ENCODE measurements at places on chromosomes 3 and 15.
A peak's percentile ranks its signal among the peaks of the same experiment; 100 is the strongest.

DNA sequence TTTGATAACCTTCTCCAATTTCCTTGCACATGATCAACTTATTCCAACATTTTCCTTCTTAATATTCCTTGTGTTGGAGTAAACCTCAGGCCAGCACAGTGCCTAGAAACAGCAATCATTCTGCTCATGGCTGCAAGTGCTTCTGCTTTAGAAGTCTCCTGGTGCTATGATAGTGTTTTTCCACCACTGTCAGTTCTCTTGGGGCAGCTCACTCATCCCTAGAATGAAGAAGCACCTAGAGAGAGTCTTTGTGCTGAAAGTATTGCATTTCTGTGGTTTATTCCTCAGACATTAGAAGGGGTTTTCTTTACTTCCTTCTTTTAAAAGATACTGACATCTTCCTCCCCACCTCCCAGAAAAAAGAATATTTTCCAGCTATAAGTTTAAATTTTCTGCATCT lies 183.5 kb downstream of the RYR3 start:
- no peak for DNase-seq

DNA sequence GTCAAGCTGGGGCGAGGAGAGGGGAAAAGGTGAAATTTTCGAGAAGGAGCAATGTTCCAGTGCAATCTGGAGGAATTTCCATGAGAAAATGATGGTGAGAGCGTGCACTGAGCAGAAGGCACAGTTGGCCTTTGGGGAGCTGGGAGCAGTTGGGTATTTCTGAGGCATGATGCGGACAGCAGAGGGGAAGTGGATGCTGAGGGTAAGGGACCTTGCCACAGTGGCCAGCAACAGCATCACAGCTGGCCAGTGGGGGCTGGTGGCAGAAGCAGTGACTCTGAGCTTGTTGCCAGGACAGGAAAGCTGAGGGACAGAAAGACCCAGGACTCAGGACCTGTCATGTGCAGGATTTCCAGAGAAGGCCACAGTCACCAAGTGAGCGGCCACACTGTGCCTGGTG lies 98.9 kb downstream of the LSM3 start:
- no peak for DNase-seq

DNA sequence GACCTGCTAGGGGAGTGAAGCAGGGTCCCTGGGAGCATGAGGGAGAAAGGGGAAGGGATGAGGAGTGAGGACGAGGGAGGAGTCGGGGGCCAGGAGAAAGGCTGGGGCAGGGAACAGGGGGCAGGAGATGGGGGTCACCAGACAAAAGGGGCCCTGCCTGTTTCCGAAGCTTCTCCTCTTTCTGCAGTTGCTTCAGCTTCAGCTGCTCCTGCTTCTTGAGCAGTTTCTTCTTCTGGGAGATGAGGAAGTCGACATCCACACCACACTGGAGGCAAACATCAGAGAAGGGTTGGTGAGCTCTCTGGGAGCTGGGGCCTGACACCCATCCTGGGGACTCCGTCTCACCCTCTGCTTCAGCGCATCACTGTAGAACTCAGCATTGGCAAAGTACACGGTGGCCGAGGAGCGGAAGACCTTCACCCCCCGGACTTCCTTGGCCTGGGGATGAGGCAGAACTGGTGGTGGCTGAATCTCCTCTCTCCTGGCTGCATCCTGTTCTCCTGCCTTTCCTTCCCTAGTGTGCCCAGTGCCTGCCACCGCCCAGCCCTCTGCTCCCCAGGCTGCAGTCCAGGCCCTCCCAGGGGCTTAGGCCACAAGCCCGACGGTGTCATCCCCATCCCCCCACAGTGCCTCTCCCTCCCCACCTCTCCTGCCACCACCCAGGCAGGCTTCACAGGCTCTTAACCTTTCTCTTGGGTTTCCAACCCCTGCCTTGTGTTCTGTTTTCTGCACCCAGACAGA lies 6.8 kb downstream of the SLC26A6 start:
- DNase-seq, result no peak

GRCh38 chr3:66703501-66703900 lies 202.7 kb upstream of the LRIG1 start:
- DNase-seq, result no peak

GRCh38 chr3:25960776-25961175 lies 170.9 kb downstream of the OXSM start:
- DNase-seq, result no peak

DNA sequence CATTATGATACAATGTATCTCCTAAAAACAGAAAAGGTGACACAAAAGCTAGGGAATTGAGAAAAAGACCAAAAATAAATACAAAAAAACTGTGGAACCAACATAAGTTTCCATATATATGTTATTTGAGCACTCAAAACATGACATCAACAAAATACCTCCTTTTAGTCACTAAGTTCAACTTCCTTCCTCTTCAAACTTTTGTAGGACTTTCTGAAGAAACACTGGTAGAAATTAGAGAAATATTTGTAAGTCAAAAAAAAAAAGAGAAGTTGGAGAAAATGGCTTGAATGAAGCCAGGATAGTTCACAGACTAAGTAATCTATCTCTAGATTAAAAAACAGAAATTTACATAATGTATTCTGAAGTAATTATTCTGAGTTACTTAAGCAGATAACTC lies 208.4 kb upstream of the ALCAM start:
- DNase-seq, result no peak

DNA sequence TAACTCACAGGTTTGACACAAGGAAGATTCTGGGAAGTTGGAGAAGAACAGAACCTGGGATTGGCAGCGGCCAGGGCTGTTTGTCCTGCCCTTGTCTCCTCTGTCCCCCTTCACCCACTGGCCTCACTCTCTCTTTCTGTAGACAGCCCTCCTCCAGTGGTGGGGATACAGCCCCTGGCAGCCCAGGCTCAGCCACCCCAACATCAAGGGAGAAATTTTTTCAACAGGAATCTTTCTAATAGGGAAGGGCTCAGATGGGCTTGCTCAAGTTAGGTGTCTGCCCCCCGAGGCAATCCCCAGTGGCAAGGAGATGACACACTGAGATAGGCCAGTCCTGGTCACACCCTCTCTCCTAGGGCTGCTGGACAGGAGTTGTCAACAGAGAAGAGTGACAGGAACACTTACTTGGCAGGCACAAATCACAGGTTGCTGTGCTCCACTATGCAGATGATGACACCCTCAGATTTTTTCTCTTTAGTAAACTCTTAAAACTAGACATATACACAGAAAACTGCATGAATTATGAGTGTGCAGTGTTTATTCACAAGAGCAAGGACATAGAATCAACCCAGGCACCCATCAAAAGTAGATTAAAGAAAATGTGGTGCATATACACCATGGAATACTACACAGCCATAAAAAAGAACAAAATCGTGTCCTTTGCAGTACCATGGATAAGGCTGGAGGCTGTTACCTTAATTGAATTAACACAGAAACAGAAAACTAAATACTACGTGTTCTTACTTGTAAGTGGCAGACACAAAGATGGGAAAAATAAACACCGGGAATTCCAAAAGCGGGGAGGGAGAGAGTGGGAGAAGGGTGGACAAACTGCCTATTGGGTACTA lies 36.3 kb downstream of the PLA2G4D start:
- no peak for DNase-seq

DNA sequence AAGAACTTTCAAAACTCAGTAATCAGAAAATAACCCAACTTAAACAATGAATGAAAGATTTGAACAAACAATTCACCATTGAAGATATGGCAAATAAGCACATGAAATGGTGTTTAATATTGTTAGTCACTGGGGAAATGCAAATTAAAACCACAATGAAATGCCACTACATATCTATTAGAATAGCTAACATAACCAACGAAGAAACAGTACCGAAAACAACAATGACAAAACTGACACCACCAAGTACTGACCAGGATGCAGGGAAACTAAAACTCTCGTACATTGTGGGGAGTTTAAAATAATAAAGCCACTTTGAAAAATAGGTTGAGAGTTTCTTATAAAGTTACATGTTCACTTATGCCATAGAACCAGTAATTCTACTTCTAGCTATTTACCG lies 69.1 kb downstream of the KBTBD8 start:
- DNase-seq, result no peak

- DNase-seq, result no peak
Measured at GRCh38 chr15:79341396-79341795, 30.5 kb downstream of the TMED3 start.

- no peak for DNase-seq
Measured at GRCh38 chr3:197833930-197834715, 43.1 kb downstream of the LRCH3 start.

- DNase-seq, result no peak
Measured at GRCh38 chr3:154275965-154276364, 48.3 kb downstream of the DHX36 start.

DNA sequence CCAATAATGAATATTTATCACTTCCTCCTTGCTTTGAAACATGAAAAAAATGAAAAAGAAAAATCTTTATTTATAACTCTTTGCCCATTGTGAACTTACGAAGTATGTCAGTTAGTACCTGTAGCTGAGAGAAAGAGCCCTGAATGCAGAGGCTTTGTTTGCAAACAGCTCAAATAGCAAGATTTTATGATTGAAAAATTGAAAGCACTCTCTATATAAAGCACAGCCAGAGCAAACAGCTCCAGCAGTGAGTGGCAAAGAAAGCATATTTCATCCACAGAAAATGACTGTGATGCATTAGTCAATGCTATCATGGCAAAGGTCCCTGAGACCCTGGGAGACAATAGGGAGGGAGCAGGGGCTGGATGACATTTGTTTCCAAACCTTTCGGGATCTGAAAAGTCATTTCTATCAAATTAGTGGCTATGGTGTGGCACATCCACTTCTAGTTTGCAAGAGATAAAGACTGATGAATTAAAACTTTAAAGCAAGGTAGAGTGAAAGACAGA lies 576.1 kb downstream of the OTOL1 start:
- DNase-seq, result no peak

DNA sequence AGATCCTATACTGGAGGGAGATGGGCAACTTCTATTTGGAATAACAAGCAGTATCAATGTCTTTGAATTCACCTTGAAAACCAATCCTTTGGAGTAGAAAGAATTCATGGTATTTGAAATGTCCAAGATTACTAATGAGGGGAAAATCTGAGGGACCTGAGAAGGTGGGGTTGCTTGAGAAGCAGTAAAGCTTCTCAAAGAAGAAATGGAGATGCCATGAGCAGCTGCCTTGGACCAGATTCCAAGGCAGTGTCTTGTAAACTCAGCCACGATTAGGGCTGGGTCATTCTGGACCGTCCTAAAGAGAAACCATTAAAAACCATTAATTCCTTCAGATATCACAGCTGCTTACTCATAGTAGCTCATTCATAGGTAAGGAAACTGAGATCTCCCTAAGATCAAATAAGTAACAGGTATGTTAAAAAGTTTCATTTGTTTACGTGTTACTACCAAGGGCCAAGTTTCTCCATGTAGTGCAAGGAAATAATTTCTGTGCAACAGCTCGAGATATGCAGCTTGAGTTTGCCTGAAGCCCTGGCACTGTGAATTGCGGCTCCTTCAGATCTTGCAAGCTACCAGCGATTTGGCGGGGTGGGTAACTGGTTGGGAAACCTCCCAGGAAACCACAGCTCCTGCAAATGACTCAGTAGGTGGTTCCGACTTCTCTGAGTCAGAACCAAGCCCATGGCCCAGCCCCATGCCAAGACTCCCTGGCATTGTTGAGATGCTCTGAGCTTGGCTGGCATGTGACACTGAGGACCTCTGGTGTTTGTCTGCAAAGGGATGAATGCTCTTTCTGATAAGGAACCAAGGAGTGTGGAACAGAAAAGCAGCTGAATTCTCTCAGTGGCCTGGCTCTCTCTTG lies 296.8 kb downstream of the RORA start:
- peak; percentile 5 for DNase-seq

DNA sequence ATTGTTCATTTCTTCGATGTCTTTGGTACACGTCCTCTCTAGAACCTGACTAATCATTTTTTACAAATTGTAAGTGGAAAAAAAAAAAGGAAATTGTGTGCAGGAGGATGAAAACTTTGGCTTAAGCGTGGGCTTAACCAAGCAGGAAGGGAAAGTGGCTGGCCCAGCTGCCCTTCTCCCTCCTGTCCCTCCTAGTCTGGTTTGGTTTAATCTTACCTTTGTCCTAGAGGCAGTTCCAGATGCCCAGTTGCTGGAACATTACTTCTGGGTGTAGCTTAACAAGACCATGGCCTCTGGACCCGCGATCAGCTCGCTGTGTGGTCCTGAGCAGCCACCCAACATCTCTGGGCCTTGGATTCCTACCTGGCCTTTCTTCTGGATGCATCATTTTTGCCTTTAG lies 15.4 kb downstream of the PAQR5 start:
- no peak for DNase-seq

- no peak for DNase-seq
Measured at GRCh38 chr15:84821501-84822021, 4.4 kb downstream of the ALPK3 start.

DNA sequence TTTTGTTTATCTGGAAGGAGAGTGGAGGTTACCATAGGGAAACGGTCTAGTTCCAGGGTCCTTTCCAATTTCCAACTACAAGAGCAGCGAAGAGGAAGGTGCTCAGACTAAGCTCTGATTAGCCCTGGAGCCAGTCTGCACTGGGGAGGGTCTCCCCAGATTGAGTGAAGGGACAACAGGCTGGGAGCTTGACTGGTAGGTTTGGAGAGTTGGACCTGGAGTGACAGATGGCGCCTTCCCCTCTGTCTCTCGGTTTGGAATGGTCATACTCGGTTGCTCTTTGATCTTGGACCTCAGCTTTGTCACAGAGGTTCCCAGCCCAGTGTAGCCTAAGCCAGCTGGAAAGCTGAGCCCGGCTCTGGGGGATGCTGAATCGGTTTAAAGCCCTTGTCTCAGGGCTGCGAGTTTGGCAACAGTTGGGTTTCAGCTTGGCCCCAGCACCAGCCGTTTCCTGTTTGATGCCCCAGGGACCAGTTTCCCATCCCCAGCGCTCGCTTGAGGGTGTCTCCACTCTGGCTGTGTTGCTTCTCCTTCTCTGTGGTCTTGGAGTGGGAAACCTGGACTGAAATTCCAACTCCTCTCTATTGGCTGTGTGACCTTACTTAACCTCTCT lies 53.1 kb upstream of the ULK4 start:
- DNase-seq, result no peak

DNA sequence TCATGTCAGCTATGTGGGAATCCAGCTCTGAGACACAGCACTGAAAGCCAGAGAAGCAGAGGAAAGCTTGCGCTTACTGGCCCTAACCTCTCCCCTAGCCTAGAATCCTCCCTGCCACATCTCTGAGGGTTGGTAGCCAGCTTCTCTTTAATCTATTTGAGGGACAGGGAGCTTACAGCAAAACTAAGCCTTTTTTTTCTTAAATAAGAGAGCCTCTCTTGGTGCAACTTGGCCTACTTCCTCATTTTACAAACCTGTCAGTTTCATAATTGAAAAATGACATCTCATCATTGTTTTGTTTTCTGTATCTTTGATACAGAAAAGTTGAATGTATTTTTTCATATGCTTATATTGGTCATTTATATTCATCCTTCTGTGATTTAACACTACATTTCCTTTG lies 193.9 kb downstream of the ZNF621 start:
- no peak for DNase-seq

GRCh38 chr3:9225268-9225667 lies 24.2 kb downstream of the SRGAP3 start:
- no peak for DNase-seq

- DNase-seq, result no peak
Measured at GRCh38 chr3:183331498-183331897, 78.4 kb downstream of the B3GNT5 start.

GRCh38 chr3:57234613-57235575 lies 7.4 kb downstream of the APPL1 start:
- DNase-seq, result no peak

Data from stimulated activated CD8-positive, alpha-beta memory T cell treated with anti-CD3 and anti-CD28 coated beads, Interleukin-4, amount 100 ng/mL, for 4 hours (primary cell).